ENCODE measurements at places on chromosomes 7 and 10. TPM values are rescaled to one million over a fixed set of nuclear protein-coding genes. Genes with fewer than 3 reads are reported as not detected.

TEX47 gene
- total RNA-seq, result not detected

COL13A1 gene
- total RNA-seq, result 9.3 TPM

CXCL12 gene
- total RNA-seq, result 54.7 TPM

SLC29A4 gene
- total RNA-seq, result 6.1 TPM

PRLHR gene
- not detected for total RNA-seq

SFTPA1 gene
- not detected for total RNA-seq

AS3MT gene
- 8.1 TPM for total RNA-seq

SAMD9L gene
- total RNA-seq, result 16.2 TPM

ABCB4 gene
- total RNA-seq, result 6.8 TPM

ENO4 gene
- 0.34 TPM for total RNA-seq

THSD7A gene
- 1.1 TPM for total RNA-seq

TUBAL3 gene
- not detected for total RNA-seq

PRF1 gene
- not detected for total RNA-seq

LIPK gene
- total RNA-seq, result not detected

VENTX gene
- total RNA-seq, result not detected

DNA2 gene
- 4.9 TPM for total RNA-seq

C10orf71 gene
- not detected for total RNA-seq

PIK3CG gene
- total RNA-seq, result not detected

FGFBP3 gene
- total RNA-seq, result 0.47 TPM

ATRNL1 gene
- 0.16 TPM for total RNA-seq

AKR1C4 gene
- total RNA-seq, result not detected

ADAM22 gene
- total RNA-seq, result 0.47 TPM

NRP1 gene
- 306 TPM for total RNA-seq

DEPP1 gene
- 100 TPM for total RNA-seq

CTAGE8 gene
- 0.60 TPM for total RNA-seq

RAB19 gene
- not detected for total RNA-seq

LRRC17 gene
- total RNA-seq, result 381 TPM

WDFY4 gene
- not detected for total RNA-seq

ZNF25 gene
- 5.3 TPM for total RNA-seq

NMT2 gene
- total RNA-seq, result 27.3 TPM

NUTM2E gene
- total RNA-seq, result not detected

NEUROG3 gene
- not detected for total RNA-seq

ENTPD1 gene
- 0.60 TPM for total RNA-seq

CDC14C gene
- total RNA-seq, result 0.09 TPM

CALN1 gene
- not detected for total RNA-seq

LEP gene
- total RNA-seq, result not detected

STK31 gene
- total RNA-seq, result under 0.01 TPM

LRRC61 gene
- 0.69 TPM for total RNA-seq

RBAK gene
- total RNA-seq, result 6.0 TPM

CACNB2 gene
- total RNA-seq, result 1.2 TPM

TMEM213 gene
- total RNA-seq, result not detected

PPP1R17 gene
- total RNA-seq, result under 0.01 TPM

CFTR gene
- not detected for total RNA-seq

OR2A7 gene
- 0.09 TPM for total RNA-seq

UCMA gene
- total RNA-seq, result not detected

NOS3 gene
- 0.17 TPM for total RNA-seq

SNX13 gene
- total RNA-seq, result 37.7 TPM

OR2A5 gene
- total RNA-seq, result not detected

SFTPD gene
- not detected for total RNA-seq

RARRES2 gene
- 2.4 TPM for total RNA-seq
